ENCODE measurements at places on chromosomes 5 and 9.

DNA sequence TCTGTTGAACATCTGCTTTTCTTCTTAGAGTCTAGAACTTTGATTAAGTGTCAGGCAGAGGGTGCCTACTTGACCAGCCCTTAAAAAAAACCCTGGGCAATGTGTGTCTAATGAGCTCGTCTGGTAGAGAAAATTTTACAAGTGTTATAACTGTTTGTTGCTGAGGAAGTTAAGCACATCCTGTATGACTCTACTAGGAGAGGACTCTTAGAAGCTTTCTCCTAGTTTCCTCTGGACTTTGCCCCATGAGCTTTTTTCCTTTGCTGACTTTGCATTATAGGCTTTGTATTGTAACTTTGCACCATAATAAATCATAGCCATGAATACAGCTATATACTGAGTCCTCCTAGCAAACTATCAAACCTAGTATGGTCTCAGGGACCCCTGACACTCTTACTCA is 39.4 kb downstream of the GNG10 start:
- DNase-seq, result no peak

DNA sequence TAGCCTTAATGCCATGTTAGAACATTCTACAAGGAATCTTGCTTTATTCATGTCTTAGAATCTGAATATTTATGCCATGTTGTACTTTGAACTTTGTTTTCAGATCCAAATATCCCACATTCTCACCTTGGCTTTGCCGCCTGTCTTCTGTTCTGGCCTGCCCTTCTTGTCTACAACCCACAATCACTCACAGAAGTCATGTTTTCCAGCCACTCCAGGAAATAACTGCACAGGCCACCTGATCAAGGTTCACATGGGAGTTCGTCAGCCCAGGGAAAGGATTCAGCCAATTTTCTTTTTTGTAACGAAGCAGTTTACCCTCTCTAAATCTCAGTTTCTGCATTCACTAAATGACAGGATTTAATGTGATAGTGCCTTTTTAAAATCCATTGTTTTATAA is 70.5 kb downstream of the JAKMIP2 start:
- no peak for DNase-seq

DNA sequence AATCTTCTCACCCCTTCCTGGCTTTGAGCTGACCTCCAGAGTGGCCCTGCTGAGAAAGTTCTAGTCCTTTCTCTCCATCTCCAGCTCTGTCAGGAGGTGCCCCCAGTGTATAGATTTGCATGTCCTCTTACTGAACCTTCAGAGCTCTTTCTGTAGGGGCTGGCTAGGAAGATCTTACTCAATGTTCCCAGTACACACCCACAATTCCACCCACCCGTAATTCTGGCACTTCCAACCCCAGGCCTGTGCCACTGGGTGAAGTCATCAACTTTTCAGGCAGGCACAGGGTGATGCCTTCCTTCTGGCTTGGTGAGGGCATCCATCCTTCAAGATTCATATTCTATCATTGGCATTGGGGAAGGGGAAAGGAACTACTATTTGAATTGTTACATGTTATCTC is 75.9 kb downstream of the ACER2 start:
- no peak for DNase-seq

DNA sequence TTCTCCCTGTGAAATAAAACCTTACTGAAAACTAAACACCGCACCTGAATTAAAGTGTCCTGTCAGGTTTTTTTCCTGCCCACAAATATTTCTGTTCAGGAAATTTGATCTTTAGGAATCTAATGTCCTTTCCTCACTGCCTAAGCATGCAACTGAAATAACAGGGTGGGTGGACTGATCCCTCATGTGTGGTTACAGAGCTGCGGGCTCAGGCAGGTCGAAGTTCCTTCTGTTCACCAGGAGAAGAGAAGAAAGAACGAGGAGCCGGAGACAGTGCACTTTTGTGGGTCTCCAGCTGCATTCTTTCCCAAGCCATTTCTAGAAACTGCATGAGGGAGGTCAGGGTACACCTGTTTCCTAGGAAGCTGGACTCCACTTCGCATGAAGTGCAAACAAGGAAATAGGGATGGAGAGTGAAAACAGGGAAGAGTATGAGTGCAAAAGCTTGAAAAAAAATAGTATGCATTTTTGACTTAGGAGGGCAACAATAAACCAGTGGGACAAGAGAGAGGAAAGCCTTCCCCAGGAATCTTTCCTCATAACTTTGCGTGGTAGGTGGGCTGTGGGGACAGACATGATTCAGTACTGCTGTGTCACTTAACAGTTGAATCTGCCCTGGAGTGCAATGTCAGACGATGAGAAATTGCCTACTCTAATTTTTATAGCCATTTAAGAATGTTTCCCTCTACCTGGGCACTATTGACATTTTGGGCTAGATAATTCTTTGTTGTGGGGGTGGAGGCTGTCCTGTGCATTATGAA is 60.3 kb downstream of the GCNT1 start:
- no peak for DNase-seq

GRCh38 chr9:14961372-14962068 is 51.3 kb upstream of the FREM1 start:
- DNase-seq, result no peak

- no peak for DNase-seq
Observed at GRCh38 chr5:179160584-179160983, 100.4 kb downstream of the ZNF354C start.

GRCh38 chr5:89232139-89232603 is 349.2 kb upstream of the MEF2C start:
- DNase-seq, result no peak

DNA sequence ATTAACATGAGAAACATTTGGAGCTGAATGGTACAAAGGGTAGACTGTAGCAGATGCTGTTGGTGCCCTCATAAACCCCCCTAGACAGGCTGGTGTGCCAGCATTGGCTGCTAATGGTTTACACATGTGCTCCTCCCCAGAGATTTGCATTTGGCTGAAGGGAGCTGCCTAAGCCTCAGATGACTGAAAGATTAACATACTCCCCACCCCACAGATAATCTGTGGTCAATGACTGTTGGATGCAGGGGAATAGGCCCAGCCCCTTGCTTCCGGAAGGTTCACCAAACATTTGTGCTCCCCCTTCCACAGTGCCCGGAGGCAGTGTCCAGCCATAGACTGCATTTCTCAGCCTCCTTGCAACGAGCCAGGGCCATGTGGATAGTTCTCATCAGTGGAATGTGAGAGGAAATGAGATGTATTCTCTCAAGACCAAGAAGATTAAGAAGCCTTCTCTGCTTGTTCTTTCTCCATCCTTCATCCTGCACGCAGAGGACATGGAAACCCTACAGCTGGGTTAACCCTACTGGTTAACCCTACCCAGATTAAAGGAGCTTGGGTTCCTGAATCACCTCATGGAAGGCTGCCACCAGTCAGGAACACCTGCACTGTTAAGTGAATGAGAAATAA is 79.6 kb downstream of the PHAX start:
- DNase-seq, result no peak

DNA sequence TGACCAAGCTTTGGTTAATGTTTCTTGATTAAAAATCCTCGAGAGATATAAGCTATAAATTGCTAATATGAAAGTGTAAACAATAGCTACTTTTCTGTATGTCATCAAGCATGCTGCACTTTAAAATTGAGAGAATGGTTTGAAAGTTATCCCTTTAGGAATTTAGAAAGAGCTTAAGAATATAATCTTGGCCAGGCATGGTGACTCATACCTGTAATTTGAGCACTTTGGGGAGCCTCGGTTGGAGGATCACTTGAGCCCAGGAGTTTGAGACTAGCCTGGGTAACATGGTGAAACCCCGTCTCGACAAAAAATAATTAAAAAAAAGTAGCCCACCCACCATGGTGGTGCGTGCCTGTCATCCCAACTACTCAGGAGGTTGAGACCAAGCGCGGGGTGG is 12.2 kb upstream of the MROH2B start:
- DNase-seq, result no peak

DNA sequence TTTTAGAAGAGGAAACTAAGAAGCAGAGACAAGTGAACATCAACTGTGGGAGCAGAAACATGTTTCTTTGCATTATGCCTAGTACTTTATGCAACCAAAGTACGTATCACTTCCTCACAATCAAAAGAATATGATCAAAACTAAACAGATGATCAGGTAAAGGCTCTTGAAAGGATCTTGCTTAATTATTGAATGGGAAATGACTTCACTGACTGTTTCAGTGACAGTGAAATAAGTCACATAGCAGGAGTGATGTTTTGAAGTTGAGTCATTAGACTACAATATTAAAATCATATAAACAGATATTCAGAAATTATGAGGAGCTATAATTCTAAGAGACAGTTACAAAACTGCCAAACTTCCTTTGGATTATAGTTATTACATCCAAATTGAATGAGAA is 527.3 kb downstream of the MTRR start:
- DNase-seq, result no peak

GRCh38 chr5:20359377-20359776 is 371.4 kb upstream of the CDH18 start:
- DNase-seq, result no peak

GRCh38 chr9:127974769-127975261 is 6.0 kb downstream of the EEIG1 start:
- no peak for DNase-seq

Data from NCI-H1417 treated with DMSO at 0.1 percent for 48 hours (cell line).